ENCODE measurements at places on chromosomes 13 and 19.

- no peak for DNase-seq
Measured at GRCh38 chr19:47315125-47315821, 5.6 kb downstream of the C5AR1 start.

DNA sequence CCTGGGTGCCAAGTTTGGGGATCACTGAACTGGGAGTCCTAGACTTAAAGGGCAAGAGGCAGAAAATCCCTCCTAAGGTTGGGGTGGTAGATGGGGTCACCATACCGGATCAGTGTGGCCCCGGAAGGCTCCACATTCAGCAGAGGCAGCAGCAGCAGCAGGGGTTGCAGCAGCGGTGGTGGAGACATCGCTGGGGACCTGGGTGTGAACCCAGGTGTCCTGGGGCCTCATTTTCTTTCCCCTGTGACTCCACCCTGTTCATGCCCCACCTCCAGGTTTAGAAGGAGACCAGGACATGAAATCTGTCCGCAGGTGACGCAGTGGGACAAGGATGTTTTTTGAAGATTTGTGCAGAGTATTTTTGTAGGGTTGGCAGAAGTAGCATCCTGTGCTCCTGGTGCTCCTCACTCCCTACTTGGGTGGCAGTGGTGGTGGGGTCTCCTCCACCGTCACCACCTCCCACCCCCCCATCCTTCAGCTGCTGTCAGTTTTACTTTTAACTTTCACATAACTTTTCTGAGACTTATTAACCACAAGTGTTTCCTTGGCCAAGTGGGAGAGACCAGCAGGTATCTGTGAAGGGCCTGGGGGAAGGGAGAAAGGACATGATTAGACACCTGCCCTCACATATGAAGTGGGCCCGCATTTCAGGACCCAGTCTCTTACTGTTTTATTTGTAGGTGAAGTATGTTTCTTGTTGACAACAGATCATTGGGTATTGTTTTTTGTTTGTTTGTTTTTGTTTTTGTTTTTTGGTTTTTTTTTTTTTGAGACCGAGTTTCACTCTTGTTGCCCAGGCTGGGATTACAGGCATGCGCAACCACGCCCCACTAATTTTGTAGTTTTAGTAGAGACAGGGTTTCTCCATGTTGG, at the start of gene NAPSA:
Gene NAPSA, minus strand, starts transcription at position 206 of the 873 bp plus-strand sequence. Its CDS starts 18 bp downstream, at position 188.
- no peak for DNase-seq

- no peak for DNase-seq
Measured at GRCh38 chr13:105773863-105774538, 761.5 kb downstream of the EFNB2 start.

DNA sequence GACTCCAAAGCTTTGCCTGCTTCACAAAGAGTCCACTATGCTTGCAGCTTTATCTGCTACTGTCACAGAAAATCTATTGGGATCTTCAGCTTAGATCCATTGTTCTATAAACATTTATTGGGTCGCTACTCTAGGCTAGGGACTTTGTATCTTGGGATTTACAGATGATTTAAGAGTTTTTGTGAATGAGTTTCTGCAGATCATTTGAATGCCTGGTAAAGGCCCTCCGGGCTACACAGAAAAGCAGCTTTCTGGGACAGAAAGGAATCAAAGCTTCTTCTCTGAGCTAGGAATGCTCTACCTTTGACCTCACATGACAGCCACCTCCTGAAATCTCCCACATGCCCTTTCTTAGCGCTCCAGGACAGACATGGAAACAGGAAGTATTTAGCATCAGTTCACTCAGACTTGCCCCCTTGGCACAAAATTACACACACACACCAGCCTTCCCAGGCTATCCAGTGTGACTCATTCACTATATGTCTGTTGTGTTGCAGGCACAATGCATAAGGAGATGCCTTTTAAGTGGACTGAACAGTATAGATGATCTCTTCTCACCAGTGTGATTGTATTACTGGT, 492.4 kb downstream of the DACH1 start:
- no peak for DNase-seq

DNA sequence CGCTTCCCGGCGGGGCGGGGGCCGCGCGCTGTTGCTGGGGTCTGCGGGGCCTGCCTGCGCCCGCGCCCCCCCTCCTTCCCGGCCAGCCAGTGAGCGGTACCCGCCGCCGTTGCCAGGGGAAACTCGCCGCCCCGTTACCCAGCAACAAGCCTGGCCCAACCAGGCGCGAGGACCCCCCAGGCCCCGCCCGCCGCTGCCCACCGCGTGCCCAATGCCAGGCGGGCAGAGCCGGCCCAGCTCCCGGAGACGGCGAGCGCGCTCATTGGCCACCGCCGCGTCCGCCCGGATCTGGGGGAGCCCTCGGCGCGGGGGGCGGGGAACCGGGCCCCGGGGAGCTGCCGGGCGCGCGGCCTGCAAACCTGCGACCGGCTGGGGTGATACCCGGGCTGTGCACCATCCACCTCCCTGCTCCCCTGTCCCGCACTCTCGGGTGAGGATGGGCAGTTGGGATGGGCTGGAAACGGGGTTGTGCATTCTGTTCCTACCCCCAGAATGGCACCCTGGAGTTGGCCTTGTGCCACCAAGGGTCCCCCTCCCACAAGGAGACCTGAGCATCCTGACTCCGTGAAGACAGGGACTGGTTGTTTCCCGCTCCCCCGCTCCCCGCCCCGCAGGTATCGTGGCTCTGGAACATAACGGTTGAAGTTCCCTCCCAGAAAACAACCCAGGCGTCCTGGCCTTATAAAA, 8.8 kb upstream of the BBC3 start:
- DNase-seq = no peak

DNA sequence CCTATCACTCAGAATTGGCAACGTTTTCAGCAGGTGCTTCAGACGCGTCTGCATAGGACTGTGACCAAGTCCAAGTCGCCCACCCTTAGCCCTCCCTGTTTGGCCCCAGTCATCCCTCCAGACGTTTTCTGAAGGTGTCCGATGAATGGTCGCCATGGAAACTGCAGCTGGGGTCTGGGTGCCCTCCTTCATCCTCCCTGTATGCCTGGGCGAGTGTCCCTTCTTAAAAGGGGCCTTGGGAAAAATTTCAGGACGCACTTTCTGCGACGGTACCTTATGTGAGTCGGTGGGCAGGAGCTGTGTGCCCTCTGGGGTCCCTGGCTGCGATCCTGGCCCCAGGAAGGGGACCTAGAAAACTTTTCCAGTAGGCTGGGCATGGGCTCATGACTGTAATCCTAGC, 25.1 kb downstream of the MAN2B1 start:
- DNase-seq = no peak

- DNase-seq = no peak
Measured at GRCh38 chr19:31338069-31338776, 11.0 kb downstream of the TSHZ3 start.

- no peak for DNase-seq
Measured at GRCh38 chr19:13396250-13397080, 109.8 kb downstream of the CACNA1A start.

DNA sequence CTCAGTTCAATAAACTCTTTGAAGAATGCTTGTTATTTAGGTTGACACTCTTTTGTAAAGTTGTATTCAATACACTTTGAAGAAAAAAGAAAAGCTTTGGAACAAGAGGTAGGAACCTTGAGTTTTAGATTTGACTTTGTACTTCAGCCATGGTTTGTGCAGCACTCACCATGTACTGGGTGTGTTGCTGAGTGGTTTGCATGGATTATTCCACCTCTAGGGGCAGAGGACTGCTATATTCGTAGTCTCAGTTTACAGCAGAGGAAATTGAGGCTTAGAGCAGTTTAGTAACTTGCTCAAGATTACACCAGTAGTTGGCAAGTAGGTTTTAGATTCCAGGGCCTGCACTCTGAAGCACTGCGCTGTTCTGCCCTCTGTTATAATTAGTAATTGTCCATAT, 68.8 kb downstream of the DNAJC3 start:
- DNase-seq = no peak

DNA sequence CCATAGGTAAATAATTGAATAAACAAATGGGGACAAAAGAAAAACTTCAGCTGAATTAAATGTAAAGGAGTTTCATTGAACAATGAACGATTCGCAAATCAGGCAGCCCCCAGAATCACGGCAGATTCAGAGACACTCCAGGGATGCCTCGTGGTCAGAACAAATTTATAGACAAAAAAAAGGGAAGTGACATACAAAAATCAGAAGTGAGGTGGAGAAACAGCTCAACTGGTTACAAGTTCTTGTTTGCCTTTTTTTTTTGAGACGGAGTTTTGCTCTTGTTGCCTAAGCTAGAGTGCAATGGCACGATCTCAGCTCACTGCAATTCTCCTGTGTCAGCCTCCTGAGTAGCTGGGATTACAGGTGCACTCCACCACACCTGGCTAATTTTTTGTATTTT, 5.7 kb downstream of the ZNF566 start:
- DNase-seq = no peak

GRCh38 chr19:18206018-18206417, 2.2 kb upstream of the RAB3A start:
- no peak for DNase-seq
